ENCODE measurements at places on chromosomes 3 and 15.

GRCh38 chr3:190081389-190081788, 39.3 kb downstream of the P3H2 start:
- DNase-seq, result no peak

DNA sequence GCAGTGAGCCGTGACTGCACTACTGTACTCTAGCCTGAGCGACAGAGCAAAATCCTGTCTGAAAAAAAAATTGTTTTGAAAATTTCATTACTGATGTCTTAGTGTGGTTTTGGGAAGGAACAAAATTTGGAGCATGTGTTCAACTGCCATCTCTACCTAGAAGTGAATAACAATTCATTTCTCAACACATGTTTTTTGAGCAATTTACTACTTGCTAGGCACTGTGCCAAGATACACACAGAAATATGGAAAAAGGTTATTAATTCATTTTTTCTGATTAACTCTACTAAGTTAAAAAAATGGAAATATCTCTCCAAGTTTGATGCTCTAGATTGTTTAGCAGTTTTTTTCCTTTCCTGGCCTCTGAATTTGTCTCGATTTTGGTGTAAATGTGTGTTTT, 5.2 kb upstream of the TCF12 start:
- no peak for DNase-seq

GRCh38 chr3:130839813-130840212, 54.1 kb upstream of the ATP2C1 start:
- DNase-seq, result no peak

- no peak for DNase-seq
Observed at GRCh38 chr3:43794776-43795175, 104.0 kb downstream of the ABHD5 start.

GRCh38 chr15:33242165-33242564, 47.7 kb upstream of the FMN1 start:
- no peak for DNase-seq

GRCh38 chr3:17967953-17968607, 225.6 kb upstream of the TBC1D5 start:
- no peak for DNase-seq

DNA sequence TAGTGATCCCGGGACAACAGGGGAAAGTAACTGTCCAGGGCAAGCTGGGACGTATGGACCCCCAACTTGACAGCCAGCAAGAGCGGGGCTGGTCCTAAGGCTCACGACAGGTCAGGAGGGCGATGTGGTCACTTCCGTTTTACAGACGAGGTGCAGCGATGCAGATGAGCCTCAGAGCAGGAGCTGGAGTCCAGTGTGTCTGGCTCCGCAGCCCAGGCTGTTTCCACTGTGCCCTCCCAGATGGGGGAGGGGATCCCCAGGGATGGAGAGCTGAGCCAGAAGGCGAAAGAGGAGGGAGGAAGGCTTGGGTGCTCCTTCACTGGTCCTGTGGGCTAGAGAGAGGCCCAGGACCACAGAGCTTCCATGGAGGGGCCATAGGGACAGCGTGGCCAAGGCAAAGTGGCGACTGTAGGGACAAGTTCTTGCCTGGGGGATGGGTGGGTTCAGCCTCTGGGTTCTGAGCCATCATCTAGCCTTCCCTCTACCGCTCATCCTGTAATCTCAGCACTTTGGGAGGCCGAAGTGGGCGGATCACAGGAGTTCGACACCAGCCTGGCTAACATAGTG, 5.7 kb downstream of the SNX33 start:
- DNase-seq, result no peak

DNA sequence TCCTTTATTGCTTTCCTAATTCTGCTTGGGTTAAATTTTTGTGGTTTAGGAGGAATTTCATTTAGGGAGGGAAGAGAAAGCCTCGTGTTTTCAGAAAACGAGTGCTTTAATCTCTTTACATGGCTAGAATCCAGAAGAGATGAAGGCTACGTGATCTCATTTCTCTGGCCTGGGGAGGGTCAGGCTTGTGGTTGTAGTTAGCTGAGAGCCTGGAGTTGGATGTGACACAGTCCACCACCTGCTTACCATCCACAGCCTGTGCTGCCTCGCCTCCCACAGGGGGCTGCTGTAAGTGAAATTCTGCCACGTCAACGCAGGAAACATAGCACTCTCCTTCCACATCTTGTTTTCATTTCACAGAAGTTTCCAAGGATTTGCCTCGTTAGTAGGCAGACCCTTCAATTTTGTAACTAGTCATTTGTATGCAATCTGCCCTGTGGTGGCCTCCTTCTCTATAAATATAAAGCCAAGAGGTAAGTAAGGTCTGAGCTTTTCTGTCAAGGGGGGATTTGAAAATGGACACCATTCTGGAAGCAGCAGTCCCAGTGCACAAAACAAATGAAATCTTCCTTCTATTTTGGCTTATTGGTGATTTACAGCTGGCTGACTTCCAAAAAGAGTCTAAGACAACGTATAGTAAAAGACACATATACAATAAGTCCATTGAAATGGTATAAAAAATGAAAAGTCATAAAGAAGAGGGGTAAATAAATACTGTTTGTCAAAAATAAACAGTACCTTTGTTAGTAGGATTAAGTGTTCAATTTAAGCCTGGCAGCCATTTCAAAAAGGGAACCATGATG, 3.4 kb downstream of the GXYLT2 start:
- DNase-seq, result no peak

GRCh38 chr3:160378331-160379109, 20.5 kb downstream of the IFT80 start:
- DNase-seq, result no peak

GRCh38 chr3:94431876-94432570, 369.2 kb downstream of the NSUN3 start:
- no peak for DNase-seq

DNA sequence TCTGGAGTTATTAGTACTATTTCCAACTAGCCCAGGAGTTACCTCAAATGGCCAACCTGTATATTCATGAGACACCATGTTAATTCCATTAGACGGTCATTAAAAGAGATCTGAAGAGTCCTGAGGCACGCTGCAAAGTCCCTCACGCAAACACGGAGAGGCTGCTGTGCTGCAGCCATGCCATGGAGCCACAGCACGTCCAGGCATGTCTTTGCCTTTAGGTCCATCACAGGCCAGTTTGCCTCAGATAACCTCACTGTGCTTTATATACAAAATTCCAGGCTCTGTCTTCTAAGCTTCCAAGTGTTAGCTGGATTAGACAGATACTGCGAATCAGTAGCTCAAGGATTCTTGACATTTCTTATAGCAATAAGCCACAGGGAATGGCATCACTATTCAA, 9.8 kb upstream of the PLAAT1 start:
- DNase-seq, result no peak

DNA sequence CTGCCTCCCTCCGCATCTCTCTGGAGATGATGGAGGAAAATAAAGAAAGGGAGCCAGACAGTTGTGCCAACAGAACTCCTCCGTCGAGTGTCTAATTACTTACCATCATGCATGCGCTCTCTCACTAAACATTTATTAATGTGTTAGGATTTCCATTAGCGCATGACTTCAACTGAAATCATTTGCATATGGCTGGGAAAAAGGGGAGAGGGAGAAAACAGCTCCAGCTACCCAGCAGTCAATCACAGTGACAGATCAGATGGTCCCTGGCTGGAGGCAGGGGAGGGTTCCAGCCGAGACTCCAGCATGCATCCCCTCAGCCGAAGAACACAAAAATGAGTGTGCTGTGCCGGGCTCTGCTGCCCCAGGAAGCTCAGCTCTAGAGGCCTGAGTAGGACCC, 6.8 kb upstream of the RHO start:
- no peak for DNase-seq

GRCh38 chr15:29570948-29571791, 251.1 kb downstream of the TJP1 start:
- DNase-seq, result no peak

DNA sequence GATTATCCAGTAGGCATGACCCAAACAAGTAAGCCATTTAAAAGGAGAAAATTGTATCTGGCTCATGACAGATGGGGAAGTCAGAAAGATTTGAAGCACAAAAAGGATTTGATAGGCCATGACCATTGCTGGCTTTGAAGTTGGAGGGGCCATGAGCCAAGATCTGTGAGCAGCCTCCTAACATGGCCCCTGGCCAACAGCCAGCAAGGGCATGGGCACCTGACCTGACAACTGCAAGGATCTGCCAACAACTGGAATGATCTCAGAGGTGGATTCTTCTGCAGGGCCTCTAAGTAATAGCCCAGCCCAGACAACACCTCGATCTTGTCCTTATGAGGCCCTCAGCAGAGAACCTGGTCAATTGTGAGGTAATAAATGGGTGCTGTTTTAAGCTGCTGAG, 93.0 kb downstream of the ARNT2 start:
- DNase-seq, result no peak

DNA sequence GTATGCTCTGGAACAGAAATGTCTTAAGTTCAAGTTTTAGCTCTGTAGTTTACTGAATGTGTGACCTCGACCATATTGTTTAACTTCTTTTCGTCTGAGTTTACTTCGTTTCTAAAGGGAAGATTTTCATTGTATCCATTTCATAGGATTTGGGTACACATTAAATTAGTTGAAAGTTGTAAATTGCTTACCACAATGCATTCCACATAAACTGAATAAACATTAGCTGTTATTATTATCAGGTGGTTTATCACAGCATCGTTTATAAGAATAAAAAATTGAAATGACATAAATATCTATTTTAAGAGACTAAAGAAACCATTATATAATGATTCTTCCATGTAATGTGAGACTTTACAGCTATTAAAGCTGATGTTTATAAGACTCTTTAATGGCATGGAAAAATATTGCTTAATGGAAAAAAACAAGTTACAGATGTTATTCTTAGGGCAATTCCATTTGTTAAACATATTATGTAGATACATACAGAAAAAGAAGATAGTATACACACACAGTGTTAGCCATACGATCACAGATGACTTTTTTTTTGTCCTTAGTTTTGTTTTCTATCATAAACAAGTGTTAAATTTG, 342.3 kb upstream of the SGO1 start:
- no peak for DNase-seq

DNA sequence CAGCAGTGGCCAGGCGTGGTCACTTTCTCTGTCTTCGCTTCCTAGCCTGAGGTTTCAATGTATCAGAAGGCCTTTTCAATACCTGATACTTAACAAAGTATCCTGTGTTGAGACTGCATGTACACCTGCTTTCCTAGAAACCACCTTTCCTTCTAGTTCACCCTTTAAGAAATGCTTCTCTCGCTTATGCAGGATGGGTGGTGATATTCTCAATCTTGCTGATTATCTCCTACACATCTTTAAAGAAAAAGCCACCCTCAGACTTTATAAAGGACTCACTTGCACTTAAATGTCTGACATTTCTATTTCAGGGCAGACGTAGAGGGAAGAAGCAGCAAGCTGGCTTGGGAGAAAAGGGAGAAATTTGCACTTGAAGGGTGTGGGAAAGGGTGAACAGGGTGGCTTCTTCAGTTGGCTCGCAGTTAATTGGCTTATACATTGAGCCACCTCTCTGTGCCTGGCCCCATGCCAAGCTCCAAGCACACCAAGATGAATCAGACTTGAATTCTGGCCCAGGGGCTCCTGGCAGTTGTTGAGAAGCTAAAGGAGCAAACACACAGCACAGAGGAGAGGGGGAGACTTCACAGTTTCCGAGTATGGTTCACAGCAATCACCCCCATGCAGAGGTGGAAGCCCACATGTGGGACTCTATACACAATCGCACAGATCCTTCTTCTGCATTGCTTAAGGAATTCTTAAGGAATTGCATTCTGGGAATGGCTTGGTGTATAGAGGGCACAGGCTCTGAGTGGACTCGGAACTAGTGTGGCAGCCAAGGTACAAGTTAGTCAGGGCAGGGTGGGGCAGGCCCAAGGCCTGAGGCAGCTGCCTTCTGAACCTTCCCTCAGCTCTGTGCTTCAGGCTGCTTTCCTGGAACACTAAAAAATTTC, 1.3 kb downstream of the ARL6IP5 start:
- DNase-seq, result peak; percentile 64
